Fibroblast of lung (primary cell): ENCODE measurements at places on chromosomes 4 and X. TPM values are rescaled to one million over a fixed set of nuclear protein-coding genes. Genes with fewer than 3 reads are reported as not detected.

- no peaks in the 10 kb centered on the region for H3K27me3 ChIP-seq
- H3K27ac ChIP-seq: no peak overlapping the region
- no peak for DNase-seq
- H3K4me3 ChIP-seq: no peak overlapping the region
Observed at GRCh38 chrX:50103866-50104566, 96.8 kb downstream of the AKAP4 start.

- H3K27ac ChIP-seq: no peak overlapping the region
- no peaks in the 10 kb centered on the region for H3K4me1 ChIP-seq
- H3K27me3 ChIP-seq: no peaks in the 10 kb centered on the region
- DNase-seq: no peak
Observed at GRCh38 chr4:106160560-106160959, 155.4 kb downstream of the TBCK start.

GRCh38 chrX:39886282-39886681 lies 211.5 kb downstream of the BCOR start:
- H3K4me3 ChIP-seq: no peak overlapping the region
- peaks cover 4% of the 10 kb centered on the region for H3K27me3 ChIP-seq
- no peak for DNase-seq
- no peaks in the 10 kb centered on the region for H3K36me3 ChIP-seq
- H3K4me1 ChIP-seq: no peaks in the 10 kb centered on the region

GRCh38 chr4:41456559-41457101 lies 81.3 kb upstream of the LIMCH1 start:
- H3K4me1 ChIP-seq: no peaks in the 10 kb centered on the region
- no peak overlapping the region for H3K27ac ChIP-seq
- H3K27me3 ChIP-seq: no peaks in the 10 kb centered on the region
- no peak for DNase-seq
- H3K4me3 ChIP-seq: no peak overlapping the region

DNA sequence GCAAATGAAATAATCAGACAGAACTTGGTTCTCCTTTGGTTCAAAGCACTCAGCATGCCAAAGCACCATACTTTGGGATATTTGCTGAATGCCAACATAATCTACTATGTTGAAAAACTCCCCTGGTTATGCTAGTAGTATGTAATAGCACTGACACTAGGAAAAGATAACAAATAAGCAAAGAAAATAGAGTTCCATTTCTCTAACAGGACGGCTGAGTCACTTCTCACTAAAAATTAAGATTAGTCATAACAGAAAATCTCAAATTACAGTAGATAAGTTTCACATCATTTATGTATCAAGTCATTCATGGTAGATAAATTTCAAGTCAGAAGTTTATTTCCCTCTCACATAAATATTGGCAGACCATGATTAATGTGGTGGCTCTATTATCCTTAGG lies 17.9 kb downstream of the PDHA2 start:
- no peak for DNase-seq
- no peak overlapping the region for H3K27ac ChIP-seq
- no peaks in the 10 kb centered on the region for H3K36me3 ChIP-seq
- H3K27me3 ChIP-seq: no peaks in the 10 kb centered on the region
- H3K4me1 ChIP-seq: no peaks in the 10 kb centered on the region

- no peaks in the 10 kb centered on the region for H3K4me1 ChIP-seq
- H3K27me3 ChIP-seq: no peaks in the 10 kb centered on the region
- DNase-seq: no peak
- no peak overlapping the region for H3K27ac ChIP-seq
- H3K4me3 ChIP-seq: no peak overlapping the region
- H3K36me3 ChIP-seq: no peaks in the 10 kb centered on the region
Observed at GRCh38 chr4:189029976-189030504, 890.8 kb downstream of the TRIML1 start.

Gene KLF8
- total RNA-seq: 1.0 and 3.0 TPM in 2 replicates

Gene MSANTD1
- 0.26 and 0.50 TPM in 2 replicates for total RNA-seq

Gene HTT
- 41.8 and 52.9 TPM in 2 replicates for total RNA-seq

Gene DMRTC1
- total RNA-seq: not detected in 2 replicates
